ENCODE measurements at places on chromosomes 11 and 22. TPM values are rescaled to one million over a fixed set of nuclear protein-coding genes. Genes with fewer than 3 reads are reported as not detected.

Gene CCDC73
- total RNA-seq: not detected

Gene OR52E1
- not detected for total RNA-seq

Gene RFPL3
- not detected for total RNA-seq

Gene TTC36
- total RNA-seq: 0.57 TPM

Gene CD44
- total RNA-seq: 21.2 TPM

Gene OR52A1
- total RNA-seq: not detected

Gene OR8D4
- not detected for total RNA-seq

Gene SCGB1A1
- not detected for total RNA-seq

DNA sequence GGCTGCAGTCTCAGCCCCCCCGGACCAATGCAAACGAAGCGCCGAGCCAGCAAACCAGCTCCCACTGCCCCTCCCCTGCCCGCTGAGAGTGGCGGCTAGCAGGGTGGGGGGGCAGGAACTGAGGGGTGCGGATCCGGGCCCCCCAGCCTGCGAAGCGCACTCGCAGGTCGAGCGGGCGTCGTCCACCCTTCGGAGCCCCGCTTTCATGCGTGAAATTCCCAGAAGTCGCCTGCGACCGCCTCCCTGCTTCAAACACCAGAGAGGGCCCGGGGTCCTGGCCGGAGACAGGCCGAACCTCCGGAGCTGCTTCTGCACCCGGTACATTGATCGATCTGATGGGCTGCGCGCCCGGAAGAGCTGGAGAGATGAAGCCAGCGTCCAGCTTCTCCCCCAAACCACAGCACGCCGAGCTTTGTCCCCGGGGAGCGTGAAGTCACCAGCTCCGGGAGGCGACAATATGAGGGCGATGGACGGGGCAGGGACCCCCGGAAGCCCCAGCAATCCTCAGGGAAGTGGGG lies 646 bp upstream of the PATZ1 start:
- no peaks in the 10 kb centered on the region for H3K27me3 ChIP-seq
- peak; percentile 68 for DNase-seq
- peak overlapping the region; percentile 92 for H3K27ac ChIP-seq
- H3K4me3 ChIP-seq: peak overlapping the region; percentile 67

DNA sequence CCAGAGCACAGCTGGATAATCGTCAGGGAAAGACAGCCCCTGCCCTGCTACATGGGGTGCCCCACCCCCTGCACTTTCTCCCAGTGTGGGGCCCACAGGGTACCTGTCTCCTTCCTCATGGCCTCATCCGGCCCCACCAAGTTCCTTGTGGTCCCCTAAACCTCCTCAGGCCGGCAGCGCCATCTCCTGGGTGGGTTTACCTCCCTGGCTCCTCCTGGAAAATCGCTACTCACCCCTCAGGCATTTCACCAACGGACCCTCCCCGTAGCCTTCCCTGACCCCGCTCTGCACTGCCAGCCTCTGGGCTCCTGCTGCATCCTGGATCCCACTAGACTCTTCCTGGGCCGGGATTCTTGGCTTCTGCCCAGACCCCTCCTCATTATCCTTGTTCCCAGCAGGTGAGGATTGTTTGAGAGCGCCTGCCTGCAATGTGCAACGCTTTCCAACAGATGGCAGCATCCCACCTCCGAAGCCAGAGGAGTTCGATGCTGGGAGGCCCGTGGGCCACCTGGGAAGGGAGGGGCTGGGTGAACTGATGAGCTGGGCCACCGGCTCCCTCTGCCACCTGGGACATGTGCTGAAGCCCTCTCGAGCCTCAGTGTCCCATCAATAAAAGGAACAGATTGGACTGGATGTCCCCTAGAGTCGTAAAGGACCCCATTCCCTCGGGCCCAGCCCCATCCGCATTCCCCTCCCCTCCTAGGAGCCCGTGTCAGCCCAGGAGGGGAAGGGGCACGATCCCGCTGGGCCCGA lies 44.2 kb upstream of the TTLL12 start:
- peaks cover 9% of the 10 kb centered on the region for H3K27me3 ChIP-seq
- no peaks in the 10 kb centered on the region for H3K4me1 ChIP-seq
- H3K4me3 ChIP-seq: no peak overlapping the region
- DNase-seq: peak; percentile 38
- H3K36me3 ChIP-seq: no peaks in the 10 kb centered on the region

- H3K4me3 ChIP-seq: no peak overlapping the region
- no peaks in the 10 kb centered on the region for H3K36me3 ChIP-seq
- no peak overlapping the region for H3K27ac ChIP-seq
- H3K4me1 ChIP-seq: no peaks in the 10 kb centered on the region
- no peak for DNase-seq
Observed at GRCh38 chr22:27834364-27835185, 33.0 kb upstream of the MN1 start.

DNA sequence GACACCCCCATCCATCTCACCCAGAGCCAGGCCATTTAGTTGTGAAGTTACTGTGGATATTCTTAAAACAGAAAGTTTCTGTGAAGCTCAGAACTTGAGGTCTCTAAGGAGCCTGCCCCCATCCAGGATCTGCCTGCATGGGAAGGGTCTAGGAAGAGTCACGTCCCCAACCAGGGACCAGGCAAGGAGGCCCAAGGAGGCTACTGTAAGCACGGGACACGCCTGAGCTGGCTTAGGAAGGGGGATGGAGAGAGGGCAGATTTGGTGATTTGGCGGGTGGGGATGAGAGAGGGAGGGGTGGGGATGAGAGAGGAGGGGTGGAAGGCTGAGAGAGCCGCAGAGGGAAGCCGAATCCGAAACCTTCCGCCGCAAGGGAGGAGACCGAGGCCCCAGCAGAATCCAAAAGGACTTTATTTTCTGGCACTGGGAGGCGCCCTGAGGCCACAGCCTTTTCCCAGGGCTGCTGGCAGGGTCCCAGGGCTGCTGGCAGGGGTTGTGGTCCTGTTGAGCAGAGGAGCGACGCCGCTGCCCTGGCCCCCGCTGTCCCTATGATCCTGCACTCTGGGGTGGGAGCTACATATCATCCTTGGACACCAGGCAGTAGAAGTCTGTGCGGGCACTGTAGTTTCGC lies 9.4 kb downstream of the SIGIRR start:
- DNase-seq: no peak
- H3K4me3 ChIP-seq: no peak overlapping the region
- peak overlapping the region; percentile 79 for H3K27ac ChIP-seq
- H3K4me1 ChIP-seq: peaks cover 10% of the 10 kb centered on the region
- H3K27me3 ChIP-seq: no peaks in the 10 kb centered on the region

GRCh38 chr11:6205366-6205765 lies at the start of gene C11orf42:
TSS of gene C11orf42 (plus strand) at chr11:6205557. CDS start at chr11:6205616, 59 bp downstream.
- H3K27me3 ChIP-seq: no peaks in the 10 kb centered on the region
- no peaks in the 10 kb centered on the region for H3K4me1 ChIP-seq
- DNase-seq: no peak
- H3K27ac ChIP-seq: no peak within 1 kb of the TSS

- H3K36me3 ChIP-seq: no peaks in the 10 kb centered on the region
- no peak overlapping the region for H3K4me3 ChIP-seq
- no peak for DNase-seq
- H3K27me3 ChIP-seq: no peaks in the 10 kb centered on the region
- H3K4me1 ChIP-seq: no peaks in the 10 kb centered on the region
- no peak overlapping the region for H3K27ac ChIP-seq
Observed at GRCh38 chr11:37948258-37948657, 1350.2 kb upstream of the RAG2 start.

- H3K4me3 ChIP-seq: no peak overlapping the region
- H3K36me3 ChIP-seq: no peaks in the 10 kb centered on the region
- H3K27ac ChIP-seq: no peak overlapping the region
- H3K27me3 ChIP-seq: no peaks in the 10 kb centered on the region
Observed at GRCh38 chr11:81674211-81674610, 1059.5 kb downstream of the FAM181B start.

DNA sequence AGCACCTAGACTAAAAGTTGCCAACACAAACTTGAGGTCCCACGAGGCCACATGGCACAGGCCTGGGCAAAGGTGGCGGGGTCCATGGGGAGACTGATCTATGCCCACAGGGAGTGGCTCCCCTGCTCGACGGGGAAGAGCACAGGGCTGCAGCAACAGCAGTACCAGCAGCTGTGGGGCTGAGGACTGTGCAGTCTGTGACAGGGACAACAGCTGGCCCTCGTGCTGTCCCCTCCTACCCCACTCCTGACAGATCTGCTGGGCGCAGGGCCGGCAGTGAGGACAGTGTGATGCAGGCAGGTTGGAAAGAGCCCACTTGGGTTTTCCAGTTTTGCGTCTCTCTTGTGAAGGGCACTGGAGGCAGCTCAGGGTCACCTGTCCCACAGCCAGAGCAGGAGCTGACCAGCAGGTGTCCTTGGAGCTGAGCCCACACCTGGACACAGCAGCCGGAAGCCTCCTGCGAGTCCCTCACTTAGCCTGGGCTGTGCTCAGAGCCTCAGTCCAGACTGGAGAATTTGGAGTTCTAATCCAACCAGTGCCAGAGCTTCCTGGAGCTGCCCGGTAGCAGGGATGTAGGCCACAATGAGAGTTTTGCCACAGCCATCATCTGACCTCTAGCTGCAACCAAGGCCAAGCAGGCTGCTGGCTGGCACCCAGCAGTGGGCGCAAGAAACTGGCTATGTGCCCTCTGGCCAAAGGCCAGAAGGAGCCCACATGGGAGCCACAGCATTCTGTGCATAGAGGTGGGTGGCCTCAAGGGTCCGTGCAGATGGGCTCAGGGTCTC lies 3.6 kb upstream of the GAS2L1 start:
- no peak for DNase-seq
- H3K4me3 ChIP-seq: no peak overlapping the region
- H3K4me1 ChIP-seq: peaks cover 14% of the 10 kb centered on the region
- no peaks in the 10 kb centered on the region for H3K27me3 ChIP-seq

DNA sequence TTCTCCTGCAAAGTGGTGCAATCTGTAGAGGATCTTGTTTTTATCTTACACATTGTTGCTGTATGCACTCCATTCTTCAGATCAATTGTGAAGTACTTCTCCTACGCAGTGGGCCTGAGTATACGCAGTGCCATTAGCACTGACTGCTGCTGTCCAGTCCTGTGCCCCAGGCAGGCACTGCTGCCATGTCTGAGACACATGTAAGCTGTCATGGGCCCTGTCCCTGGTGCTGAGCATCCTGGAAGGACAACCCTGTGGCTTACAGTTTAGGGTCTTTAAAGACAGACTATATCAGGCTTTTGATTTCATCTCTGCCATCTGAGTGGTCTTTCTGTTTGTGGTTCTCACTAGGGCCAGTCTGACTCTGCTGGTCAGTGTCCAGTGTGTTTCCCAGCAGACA lies 44.8 kb upstream of the PTPN5 start:
- no peaks in the 10 kb centered on the region for H3K4me1 ChIP-seq
- no peaks in the 10 kb centered on the region for H3K36me3 ChIP-seq
- no peaks in the 10 kb centered on the region for H3K27me3 ChIP-seq

DNA sequence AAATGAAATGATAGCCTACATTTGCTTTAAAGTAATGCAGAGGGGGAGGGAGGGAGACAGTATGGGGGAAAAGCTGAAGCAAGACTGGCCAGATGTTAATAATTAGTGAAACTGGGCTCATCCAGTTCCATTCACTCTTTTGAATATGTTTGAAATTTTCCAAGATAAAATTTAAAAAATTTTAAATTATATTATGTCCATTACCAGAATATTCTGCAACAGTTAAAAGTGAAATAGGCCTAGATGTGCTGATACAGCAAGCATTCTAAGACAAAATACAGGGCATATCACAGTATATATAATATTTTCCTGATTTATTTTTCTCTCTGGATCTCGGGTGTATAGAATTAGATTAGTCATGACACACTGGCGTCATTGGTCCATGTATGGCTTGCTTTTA lies 13.6 kb upstream of the ZNRF3 start:
- no peak for DNase-seq
- no peaks in the 10 kb centered on the region for H3K36me3 ChIP-seq
- no peak overlapping the region for H3K27ac ChIP-seq
- H3K4me1 ChIP-seq: no peaks in the 10 kb centered on the region
- no peak overlapping the region for H3K4me3 ChIP-seq
- no peaks in the 10 kb centered on the region for H3K27me3 ChIP-seq

DNA sequence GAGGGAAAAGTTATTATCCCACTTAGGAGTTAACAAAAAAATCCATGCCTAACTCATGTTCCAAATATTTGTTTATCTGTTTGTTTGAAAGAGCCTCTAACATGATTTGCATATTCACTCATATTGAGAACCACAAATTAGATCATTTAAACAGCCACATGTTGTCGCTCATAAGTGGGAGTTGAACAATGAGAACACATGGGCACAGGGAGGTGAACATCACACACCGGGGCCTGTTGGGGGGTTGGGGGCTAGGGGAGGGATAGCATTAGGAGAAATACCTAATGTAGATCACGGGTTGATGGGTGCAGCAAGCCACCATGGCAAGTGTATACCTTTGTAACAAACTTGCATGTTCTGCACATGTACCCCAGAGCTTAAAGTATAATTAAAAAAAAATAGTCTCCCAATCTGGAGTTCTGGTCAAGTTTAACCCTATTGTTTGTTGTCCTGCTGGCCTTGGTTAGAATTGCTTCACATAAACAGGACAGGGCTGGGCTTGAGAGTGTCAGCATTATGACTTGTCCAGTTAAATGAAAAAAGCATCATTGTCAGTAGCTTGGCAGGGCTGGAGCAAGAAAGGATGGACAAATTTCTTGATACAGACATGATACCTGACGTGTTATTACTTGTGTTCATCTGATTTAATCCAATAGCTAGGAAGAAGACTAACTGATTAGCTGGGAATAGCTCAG lies 57.8 kb upstream of the PSMA1 start:
- H3K4me1 ChIP-seq: peaks cover 11% of the 10 kb centered on the region
- DNase-seq: no peak
- H3K4me3 ChIP-seq: no peak overlapping the region
- H3K36me3 ChIP-seq: no peaks in the 10 kb centered on the region
- H3K27ac ChIP-seq: no peak overlapping the region

DNA sequence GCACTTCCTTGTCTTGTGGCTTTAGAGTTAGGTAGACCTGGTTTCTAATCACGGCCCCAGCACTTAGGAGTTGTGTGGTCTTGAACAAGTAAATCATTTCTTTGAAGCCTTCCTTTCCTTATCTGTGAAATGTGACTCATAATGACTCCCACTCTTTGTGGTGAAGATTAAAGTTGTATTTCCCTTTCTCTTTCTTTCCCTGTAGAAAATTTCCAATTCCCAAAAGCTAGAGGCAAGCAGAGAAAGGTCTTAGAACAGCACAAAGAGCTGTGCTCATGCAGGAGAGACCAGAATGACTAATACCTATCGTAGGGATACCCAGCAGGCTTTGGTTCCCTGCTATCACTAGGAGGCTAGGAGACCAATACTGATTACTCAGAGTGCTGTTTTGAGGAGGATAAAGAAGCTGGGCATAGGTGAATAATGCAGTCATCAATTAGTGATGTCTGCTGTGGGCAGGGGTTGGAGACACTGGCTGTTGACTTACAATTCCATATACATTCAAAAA lies 270.7 kb upstream of the SYN3 start:
- no peak overlapping the region for H3K4me3 ChIP-seq
- no peaks in the 10 kb centered on the region for H3K27me3 ChIP-seq
- peaks cover 17% of the 10 kb centered on the region for H3K4me1 ChIP-seq
- H3K36me3 ChIP-seq: no peaks in the 10 kb centered on the region

DNA sequence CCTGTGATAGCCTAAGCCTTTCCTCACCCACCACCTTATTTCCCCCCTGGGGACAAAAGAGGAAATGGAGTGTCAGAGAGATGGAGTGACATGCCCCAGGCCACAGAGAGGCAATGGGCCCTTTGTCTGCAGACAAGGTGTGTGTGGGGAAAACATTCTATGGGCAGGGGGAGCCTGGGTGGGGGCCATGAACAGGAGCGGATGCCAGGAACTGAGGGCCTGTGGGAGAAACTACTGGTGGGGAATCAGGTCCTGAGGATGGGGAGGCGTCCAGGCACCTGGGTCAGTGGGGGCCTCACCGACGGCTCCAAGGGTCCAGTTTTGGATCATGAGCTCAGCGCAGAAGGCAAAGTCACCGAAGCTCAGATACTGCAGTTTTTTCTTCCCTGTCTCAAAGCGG lies 3.0 kb downstream of the FIBP start:
- H3K27ac ChIP-seq: no peak overlapping the region
- H3K4me3 ChIP-seq: no peak overlapping the region
- peaks cover 44% of the 10 kb centered on the region for H3K36me3 ChIP-seq
- H3K27me3 ChIP-seq: no peaks in the 10 kb centered on the region
- H3K4me1 ChIP-seq: peaks cover 40% of the 10 kb centered on the region
